ENCODE measurements at places on chromosomes 13 and 19. TPM values are rescaled to one million over a fixed set of nuclear protein-coding genes. Genes with fewer than 3 reads are reported as not detected.

The SIAH3 gene
- total RNA-seq = not detected

The ATP4B gene
- total RNA-seq = not detected

The SYDE1 gene
- total RNA-seq = 38.6 TPM

The KLHL1 gene
- not detected for total RNA-seq

DNA sequence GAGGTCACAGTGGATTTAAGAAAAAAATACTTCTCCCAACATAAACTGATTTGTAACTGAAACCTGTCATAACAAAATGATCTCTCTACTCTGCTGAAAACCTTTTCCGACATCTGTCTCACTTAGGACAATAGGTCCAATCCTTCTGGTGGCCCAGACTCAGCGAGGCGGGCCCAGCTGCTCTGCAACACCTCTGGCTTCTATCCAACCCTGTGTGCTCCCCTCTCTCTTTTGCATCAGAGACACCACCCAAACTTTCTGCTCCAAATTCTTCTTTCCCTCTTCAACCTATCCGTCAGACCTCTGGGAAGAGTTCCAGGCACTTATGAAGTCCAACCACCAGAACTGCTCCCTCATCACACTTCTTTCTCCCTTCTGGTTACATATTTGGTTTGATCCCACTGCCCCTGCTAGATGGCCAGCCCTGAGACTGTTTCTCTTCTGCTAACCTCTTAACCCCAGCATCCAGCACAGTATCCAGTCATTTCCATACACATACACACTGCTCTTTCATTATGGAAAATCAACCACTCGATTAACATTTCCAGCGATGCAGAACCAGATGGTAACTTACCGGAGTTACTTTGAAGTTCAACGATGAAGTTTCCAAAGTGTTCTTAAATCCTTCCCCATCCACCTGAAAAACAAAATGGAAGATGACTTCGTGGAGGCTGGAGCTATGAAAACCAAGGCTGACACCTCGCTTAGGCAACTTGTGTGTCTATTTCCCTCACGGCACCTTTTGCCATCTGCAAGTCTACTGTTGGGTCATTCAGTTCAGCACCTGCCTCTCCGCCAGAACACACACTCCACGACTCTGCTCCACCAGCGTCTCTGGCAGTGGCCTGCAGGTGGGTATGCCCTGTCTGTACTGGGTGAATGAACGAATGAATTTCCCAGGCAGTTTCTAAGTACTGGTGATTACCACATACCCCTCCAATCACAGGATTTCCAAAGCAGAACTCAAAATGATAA is 9.4 kb downstream of the SAFB2 start:
- DNase-seq = peak; percentile 20

DNA sequence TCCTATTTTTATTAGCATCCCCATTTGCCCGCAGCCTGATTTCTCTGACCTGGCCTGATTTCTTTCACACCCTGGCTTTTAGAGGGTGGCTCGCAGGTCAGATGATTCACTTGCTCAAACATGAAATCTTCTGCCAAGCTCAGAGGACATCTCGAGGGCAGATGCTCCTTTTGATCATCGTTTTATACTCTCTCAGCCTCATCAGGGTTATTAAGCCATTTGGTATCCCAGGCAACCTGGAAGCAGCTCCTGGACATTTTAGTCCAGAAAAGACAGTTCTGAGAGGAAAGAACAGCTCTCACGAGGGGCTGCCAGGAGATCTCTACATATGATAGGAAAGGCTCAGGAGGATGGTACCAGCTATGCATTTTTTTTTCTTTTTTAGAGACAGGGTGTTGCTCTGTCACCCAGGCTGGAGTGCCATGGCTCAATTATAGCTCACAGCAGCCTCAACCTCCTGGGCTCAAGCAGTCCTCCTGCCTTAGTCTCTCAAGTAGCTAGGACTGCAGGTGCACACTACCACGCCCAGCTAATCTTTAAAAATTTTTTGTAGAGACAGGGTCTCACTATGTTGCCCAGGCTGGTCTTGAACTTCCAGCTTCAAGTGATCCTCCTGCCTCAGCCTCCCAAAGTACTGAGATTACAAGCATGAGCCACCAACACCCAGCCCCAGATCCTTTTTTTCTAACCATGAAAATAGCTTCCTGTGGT is 165.4 kb downstream of the KATNAL1 start:
- no peak for DNase-seq

DNA sequence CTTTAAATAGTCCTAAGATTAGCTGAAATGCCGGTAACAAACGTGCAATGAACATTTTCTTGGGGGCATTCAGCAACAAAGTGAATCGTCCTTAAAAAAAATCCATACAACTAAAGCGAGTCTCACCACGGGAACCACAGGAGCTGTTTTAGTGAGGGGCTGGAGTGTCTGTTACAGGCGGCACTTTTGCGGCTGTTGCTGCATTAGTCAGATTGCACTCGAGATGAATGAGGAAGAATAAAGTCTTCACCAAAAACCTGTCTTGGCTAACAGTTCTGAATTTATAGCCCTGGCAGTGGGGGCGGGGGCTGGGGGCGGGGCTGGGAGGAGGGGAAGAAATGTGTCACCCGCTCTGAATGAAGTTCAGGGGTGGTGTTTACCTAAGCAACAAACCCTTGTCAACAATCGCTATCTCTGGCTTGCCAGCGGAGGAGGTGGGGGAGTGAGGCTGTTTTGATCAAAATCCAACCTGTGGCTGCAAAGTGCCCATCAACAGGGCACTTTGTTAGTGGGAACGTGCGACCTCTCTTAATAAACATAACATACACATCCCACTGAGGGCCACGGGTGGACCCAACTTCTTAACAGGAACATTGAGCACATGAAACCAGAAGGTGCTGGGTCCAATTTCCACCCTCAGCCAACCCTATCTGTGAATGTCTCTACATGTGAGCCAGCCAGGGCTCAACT is 44.5 kb downstream of the RFX2 start:
- DNase-seq = no peak

- no peak for DNase-seq
These were observed 106.8 kb downstream of the DHRS12 start for GRCh38 chr13:51697181-51697580.

DNA sequence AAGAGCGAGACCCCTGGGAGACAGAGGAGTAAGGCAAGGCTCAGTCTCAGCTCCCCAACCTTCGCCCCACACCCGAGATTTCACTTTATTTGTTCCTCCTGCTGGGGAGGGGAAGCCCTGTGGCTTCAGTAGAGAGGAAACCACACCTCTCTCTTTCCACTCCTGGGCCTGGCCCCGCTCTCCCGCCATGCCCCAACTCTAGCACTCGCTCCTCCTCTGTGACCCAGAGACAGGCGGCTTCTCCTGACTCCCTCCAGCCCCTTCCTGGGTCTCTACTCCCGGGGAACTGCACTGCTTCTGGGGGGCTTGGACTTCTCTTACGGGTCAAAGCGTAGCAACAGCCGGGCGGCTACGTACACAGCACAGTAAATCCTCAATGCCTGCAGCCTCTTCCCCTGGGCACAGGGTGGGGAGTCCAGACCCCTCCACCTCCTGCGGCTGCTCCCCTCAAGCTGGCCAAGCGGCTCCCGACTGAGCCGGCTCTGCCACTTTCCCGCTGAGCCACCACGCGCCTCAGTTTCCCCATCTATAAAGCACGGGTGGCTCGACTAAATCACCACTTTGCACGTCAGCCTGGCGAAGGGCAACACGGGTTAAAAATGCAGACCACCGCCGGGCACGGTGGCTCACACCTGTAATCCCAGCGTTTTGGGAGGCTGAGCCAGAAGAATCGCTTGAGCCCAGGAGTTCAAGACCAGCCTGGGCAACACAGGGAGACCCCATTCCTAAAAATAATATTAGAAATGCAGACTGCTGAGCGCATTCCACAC is 1.4 kb downstream of the RNF126 start:
- DNase-seq = no peak

DNA sequence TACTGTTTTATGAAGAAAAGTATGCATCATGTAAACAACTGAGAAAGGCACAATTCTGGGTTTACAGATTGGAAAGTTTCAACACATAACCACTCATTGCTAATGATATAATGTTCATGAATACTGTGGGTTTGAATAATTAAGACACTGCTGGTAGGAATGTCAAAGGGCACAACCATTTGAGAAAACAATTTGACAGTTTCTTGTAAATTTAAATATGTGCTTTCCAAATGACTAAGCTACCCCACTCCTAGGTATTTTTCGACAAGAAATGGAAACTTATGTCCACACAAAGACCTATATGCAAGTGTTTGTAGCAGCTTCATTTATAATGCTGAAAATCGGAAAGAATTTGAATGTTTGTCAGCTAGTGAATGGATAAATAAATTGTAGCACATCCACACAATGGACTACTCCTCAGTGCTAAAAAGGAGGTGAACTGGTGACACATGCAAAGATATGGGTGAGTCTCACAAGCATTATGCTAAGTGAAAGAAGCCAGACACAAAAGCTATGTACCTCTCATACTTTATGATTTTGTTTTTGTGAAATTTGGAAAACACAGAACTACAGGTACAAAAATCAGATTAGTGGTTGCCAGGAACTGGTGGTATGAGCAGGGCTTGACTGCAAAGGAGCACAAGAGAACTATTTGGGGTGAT is 44.8 kb upstream of the FLT1 start:
- DNase-seq = no peak

GRCh38 chr13:110882972-110883371 is 31.9 kb downstream of the ANKRD10 start:
- no peak for DNase-seq

DNA sequence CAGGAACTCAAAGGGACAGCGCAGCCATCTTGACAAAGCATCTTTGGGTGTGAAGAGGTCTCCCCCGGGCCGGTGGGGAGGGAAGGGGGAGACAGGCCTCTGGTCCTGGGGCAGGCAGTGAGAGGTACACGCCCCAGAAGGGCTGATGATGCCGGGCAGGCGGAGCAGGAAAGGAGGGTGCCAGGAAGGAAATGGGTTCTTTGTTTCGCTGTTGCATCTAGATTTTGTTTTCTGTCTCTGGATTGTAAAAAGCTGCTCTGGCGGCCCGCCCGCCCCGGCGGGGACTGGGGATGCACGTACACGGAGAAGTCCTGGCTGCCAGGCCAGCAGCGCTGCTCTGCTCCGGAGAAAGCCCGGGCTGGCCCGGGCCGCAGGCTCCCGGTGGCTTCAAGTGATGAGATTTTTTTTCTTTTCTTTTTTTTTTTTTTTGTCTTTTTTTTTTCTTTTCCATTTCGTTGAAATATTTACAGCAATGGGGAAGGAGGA is 13.2 kb upstream of the ASF1B start:
- DNase-seq = no peak

DNA sequence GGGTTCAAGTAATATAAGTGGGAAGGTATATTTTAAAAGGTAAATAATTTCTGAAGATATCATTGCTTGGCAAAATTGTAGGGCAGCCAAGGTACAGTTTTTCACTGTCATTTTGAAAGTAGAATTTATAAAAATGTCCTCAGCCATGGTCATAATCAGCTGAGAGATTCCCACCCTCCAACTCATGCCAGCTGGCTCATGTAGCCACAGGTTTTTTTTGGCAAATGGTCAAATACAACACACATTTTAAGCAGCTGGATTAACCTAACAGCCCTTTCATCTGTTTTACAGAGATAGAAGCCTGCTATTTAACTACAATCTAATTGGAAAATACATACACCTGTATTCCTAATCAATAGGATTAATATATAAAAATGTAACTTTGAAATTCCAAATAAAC is 619.2 kb upstream of the SGCG start:
- no peak for DNase-seq

All from mesenteric fat pad (tissue), 1 donor.